LNCaP clone FGC (cell line): ENCODE measurements at places on chromosomes 5 and 9.

GRCh38 chr9:132673355-132673754, 3.1 kb downstream of the GTF3C4 start:
- DNase-seq: no peak

- no peak for DNase-seq
These were observed 43.5 kb downstream of the LIX1 start for GRCh38 chr5:97098922-97099321.

GRCh38 chr5:159290741-159291140, 27.7 kb downstream of the UBLCP1 start:
- DNase-seq: no peak

- DNase-seq: no peak
These were observed 810.2 kb downstream of the EFNA5 start for GRCh38 chr5:106860398-106861044.

DNA sequence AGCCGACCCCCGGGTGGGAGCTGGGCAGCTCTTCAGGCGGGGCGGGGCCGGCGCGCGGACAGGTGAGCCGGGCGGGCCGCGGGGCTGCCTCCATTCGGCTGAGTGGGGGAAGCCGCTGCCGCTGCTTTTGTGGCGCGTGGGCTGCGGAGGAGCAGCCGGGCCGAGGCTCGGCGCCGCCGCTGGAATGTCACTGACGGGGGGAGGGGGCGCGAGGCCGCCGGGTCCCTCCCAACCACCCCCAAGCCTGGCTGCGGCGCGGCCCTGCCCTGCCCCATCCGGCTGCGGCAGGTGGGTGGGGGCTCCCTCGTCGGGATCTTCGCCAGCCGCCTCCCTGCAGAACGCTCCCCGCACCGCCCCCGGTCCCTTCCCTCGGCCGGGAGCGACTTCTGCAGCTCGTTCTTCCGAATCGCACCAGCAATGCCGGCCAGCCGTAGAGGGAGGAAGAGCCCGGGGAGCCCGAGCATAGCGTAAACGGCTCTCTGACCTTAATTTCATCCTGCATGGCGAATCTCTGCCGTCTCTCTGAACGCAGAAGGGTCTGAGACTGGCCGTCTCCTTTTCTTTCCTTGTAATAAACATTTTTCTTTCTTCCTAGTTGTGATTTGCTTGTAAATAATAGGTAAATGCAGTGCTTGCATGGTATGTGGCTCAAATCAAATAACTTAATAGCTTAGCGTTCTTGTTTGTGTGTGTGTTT, 505 bp downstream of the SPTAN1 start:
- no peak for DNase-seq

GRCh38 chr9:16245756-16246440, 624.6 kb downstream of the BNC2 start:
- no peak for DNase-seq

- no peak for DNase-seq
These were observed 55.2 kb downstream of the FBXL7 start for GRCh38 chr5:15555176-15555575.

GRCh38 chr9:23683611-23684061, 142.4 kb downstream of the ELAVL2 start:
- DNase-seq: no peak

- DNase-seq: no peak
These were observed 82.1 kb downstream of the PHAX start for GRCh38 chr5:126682856-126683255.

- DNase-seq: no peak
These were observed 73.8 kb upstream of the TBC1D2 start for GRCh38 chr9:98329281-98329680.

DNA sequence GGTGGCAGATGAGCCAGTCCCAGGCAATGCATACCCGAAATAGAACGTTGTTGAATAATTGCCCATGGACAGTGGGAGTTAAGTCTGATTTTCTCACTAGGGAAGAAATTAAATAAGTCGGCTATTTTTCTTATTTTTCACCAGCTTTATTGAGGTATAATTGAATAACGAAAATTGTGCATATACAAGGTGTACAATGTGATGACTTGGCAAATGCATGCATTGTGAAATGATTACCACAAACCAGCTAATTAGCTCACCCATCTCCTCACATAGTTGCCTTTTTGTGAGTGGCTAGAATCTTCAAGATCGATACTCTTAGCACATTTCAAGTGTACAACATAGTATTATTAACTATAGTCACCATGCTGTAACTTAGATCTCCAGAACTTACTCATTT, 249.6 kb downstream of the ROR2 start:
- no peak for DNase-seq

DNA sequence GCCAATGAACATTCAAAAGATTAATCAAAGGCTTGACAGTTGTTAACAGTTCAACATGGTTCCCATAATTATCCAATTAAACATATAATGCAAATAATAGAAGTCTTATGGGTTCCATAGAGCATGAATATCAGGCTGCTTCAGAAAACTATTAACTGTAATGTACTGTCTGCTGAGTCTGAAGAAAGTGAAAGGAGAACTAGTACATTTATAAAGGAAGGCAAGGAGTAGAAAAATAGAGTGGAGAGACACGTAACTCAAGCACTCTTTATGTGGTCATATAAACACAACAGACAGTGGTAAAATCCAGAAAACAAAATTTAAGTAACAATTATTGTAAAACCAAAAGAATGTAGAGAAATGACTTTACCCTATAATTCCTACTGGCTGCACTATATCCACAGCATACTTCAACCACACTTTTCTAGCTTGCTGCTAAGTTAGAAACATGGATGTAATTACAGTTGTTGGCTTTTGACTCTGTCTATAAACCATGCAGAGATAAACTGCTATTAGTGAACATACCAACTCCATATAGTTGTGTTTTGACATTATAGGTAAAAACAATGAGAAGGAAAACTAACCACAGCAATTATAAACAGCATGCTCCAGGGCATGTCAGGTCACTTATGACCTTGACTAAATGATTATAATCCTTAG, 32.7 kb downstream of the NFIB start:
- no peak for DNase-seq

- no peak for DNase-seq
These were observed 911.6 kb upstream of the SEMA6A start for GRCh38 chr5:117486261-117486660.
